Testis (tissue), 5 donors: ENCODE measurements at places on chromosomes 6 and 20. TPM values are rescaled to one million over a fixed set of nuclear protein-coding genes. Genes with fewer than 3 reads are reported as not detected.

- H3K4me1 ChIP-seq: peaks cover 13% of the 10 kb centered on the region
- H3K27me3 ChIP-seq: no peaks in the 10 kb centered on the region
- DNase-seq: no peak
- H3K27ac ChIP-seq: no peak overlapping the region
Observed at GRCh38 chr20:18992418-18992817, 178.8 kb downstream of the SCP2D1 start.

GRCh38 chr6:47126647-47127391, 84.7 kb upstream of the ADGRF1 start:
- no peaks in the 10 kb centered on the region for H3K27me3 ChIP-seq
- H3K36me3 ChIP-seq: no peaks in the 10 kb centered on the region
- no peak overlapping the region for H3K4me3 ChIP-seq

DNA sequence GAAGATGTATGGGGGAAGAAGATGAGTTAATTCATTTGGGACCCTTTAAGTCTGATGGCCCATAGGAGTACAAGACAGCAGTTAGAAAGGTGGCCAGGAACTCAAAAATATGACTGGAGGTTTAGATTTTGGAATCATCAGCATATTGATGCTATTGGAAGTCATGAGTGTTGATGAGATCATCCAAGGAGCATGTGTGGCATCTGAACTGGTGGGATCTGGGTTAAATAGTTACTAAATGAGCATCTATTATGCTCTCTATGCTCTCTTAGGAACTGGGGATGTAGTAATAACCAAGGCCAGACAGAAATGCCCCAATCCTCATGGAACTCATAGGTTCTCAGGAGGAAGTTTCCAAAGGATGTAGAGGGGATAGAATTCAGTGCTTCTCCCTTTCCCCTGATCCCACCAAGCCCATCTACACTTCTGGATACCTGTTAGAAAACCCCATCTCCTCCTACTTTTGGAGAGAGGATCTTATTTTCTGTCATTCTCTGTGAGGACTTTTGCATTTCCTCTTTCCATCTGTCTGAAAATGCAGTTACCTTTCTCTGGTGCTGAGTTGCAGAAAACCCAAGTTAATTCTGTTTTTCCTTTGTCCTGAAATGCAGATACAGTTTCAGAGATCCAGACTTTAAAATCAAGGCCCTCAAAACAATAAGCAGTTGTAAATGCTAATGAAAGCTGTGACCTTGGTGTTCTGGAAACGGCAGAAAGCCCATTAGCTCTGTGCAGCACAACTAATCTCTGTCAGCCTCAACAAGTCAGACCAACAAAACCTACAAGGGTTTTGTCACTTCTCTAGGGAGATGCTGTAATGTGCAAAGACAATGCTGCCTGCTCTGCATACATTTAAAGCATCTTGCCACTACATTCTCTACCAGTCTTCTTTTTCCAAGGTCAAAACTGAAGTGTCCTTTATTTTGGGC, 65.8 kb downstream of the TBC1D7 start:
- no peak overlapping the region for H3K27ac ChIP-seq
- no peaks in the 10 kb centered on the region for H3K4me1 ChIP-seq
- DNase-seq: no peak
- no peak overlapping the region for H3K4me3 ChIP-seq

Gene HLA-DRB1
- polyA plus RNA-seq: 135 TPM

DNA sequence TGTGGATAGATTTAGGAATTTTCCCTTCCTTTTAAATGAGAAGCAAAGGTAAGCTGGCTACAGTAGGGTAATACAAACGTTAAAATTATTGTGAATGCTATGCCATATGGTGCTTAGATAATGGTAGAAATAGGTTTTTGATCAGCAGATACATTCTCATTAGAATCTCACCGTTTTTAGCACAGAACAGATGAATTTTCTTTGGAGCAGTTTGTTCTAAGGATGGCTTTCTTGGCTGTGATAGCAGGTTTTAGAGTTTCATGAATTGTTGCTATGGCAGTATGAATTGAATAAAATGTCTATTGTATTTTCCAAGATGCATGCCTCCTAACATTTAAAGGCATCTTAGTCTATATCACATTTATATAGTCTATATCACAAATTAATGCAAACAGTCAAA, 1394.5 kb downstream of the EPHA7 start:
- H3K4me1 ChIP-seq: no peaks in the 10 kb centered on the region
- no peak for DNase-seq
- H3K27ac ChIP-seq: no peak overlapping the region
- no peaks in the 10 kb centered on the region for H3K27me3 ChIP-seq
- H3K36me3 ChIP-seq: no peaks in the 10 kb centered on the region

GRCh38 chr20:47675190-47676142, 109.8 kb downstream of the SULF2 start:
- no peaks in the 10 kb centered on the region for H3K4me1 ChIP-seq
- no peaks in the 10 kb centered on the region for H3K36me3 ChIP-seq

- no peaks in the 10 kb centered on the region for H3K36me3 ChIP-seq
- H3K4me3 ChIP-seq: no peak overlapping the region
- DNase-seq: peak; percentile 75
- no peaks in the 10 kb centered on the region for H3K27me3 ChIP-seq
- no peak overlapping the region for H3K27ac ChIP-seq
- no peaks in the 10 kb centered on the region for H3K4me1 ChIP-seq
Observed at GRCh38 chr20:59782986-59783640, 150.3 kb downstream of the SYCP2 start.
